AG04449 (cell line): ENCODE measurements at places on chromosomes 5 and 9.

DNA sequence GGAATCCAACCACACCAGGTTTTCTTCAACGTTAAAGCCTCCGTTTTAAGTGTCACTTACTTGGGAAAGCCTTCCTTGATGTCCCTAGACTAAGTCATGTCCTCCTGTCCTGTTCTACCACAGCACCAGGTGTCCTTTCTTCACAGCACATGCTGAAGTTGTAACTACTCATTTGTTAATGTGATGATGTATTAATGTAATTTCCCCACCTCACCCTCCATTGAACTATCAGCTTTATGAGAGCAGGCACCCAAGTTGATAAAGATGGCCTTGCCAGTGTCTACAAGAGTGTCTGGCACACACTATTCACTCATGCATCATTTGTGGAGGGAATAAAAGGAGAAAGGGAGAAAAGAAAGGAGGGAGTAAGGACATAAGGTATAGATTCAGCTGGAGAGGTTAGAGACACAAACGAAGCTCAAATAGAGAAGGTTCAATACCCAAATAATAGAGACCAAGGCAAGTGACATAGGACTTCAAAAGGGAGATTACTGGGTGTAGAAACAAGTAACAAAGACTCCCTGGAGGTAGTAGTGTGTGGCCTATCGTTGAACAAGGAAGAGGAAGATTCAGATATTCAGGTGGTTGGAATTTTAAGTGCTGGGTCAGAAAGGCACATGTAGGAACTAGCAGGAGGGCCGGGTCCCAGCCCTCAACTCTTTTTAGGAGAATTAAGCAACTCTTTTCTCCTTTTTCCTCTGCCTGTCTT, 6.6 kb downstream of the ITK start:
- no peak for DNase-seq

GRCh38 chr9:17005056-17005823, 129.6 kb upstream of the CNTLN start:
- DNase-seq = no peak

GRCh38 chr5:109316634-109317033, 93.1 kb downstream of the PJA2 start:
- no peak for DNase-seq

- DNase-seq = no peak
Observed at GRCh38 chr5:35477911-35478310, 139.8 kb upstream of the SPEF2 start.

- DNase-seq = no peak
Observed at GRCh38 chr9:134058716-134059115, 9.1 kb downstream of the BRD3 start.
